ENCODE measurements at places on chromosomes 1 and 21.

DNA sequence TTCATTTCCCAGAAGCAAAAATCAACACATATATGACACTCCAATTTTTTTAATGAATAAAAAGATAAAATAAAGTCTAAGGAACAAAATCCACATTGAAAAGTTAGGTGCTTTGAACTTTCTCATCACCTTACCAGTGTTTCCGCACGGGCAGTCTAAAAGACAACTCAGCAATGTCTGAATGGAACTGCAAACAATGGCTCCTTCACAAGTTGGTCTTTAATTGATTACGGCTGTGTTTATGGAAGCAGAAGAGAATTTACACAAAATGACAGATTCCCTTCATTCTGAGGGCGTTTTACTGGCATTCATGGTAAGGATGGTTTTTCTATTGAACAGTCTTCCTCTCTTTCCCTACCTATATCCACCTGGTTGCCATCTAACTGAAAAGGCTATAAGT is 65.0 kb upstream of the RNPC3 start:
- DNase-seq, result no peak

DNA sequence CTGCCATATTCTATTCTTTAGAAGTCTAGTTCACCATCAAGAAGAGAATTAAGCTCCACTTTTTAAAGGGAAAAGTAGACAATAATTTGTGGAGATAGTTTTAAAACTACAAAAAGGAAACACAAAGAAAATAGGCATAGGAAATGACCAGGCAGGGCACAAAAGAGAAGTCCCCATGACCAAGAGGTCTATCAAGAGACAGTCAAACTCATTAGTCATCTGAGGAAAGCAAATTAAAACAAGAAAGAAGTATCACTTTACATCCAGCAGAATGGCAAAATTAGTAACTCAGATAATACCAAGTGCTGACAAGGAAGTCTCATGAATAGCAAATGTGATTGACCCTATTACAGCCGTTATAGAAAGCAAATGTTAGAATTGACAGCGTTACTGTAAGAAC is 243.7 kb upstream of the SNX7 start:
- DNase-seq, result no peak

DNA sequence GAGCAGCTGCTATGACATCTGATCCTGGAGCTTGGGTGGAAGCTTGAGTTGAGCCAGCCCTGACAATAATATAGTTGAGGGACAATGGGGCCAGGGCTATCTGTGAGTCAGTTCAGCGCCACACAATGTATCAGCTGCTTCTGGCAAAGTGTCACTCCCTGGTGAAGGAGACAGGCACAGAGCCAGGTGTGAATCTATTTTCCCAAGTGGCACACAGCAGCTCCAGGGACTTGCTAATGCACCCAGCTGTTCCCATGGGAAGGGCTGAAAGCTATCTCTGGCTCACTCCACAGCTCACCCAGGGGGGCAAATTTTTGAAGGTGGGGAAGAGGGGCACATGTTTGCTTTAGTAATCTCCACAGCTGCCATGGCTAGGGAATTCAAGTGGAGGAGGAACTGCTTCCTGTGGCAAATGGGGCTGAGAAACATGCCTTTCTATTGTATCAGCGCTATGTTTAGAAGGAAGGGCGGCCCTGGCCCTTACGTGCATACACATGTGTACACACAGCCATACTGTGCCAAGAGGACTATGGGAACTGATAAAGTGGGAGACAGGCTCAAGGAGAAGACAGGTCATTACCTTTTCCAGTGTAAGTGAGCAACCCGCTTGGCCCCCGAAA is 2.2 kb downstream of the CYB5R1 start:
- peak; percentile 61 for DNase-seq

DNA sequence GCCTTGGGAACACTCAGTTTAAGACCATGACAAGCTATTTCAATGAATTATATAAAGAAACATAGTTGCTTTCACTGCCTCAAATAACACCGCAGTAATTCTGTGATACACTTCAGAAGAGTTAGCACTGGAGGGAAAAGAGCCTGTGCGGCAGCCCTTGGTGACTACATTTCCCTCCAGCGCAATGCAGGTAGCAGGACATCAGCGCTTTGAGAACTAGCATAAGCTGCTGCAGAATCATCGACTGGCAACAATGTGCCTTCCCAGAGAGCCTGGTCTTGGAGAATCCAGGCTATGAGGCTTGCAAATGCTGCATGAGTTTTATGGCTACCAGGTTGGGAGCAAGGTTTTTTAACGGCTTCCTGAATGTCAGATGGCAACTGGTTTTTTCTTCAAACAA is 7.5 kb downstream of the NRIP1 start:
- no peak for DNase-seq

DNA sequence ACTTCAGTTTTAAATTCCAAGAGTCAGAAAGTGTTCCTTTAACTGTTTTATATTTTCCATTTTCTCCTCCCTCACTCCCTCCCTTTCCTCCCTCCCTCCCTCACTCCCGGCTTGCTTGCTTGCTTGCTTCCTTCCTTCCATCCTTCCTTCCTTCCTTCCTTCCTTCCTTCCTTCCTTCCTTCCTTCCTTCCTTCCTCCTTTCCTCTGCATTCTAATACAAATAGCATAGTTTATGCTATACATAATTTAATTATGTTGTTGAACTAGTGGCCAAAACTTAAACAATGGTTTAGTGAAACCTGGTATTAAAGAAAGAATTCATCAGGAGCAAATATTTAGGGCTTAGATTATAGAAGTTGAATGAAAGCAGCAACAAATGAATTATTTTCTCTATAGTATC is 188.5 kb upstream of the OLFM3 start:
- DNase-seq, result no peak

Data from amniotic epithelial cell (primary cell).